ENCODE measurements at places on chromosomes 13 and 19. TPM values are rescaled to one million over a fixed set of nuclear protein-coding genes. Genes with fewer than 3 reads are reported as not detected.

Gene FFAR3
- not detected for total RNA-seq

Gene PROZ
- total RNA-seq: not detected

Gene PCP2
- total RNA-seq: not detected

Gene BEST2
- total RNA-seq: not detected

Gene CCNA1
- total RNA-seq: 10.7 TPM

Gene IL27RA
- 14.0 TPM for total RNA-seq

Gene CERS1
- total RNA-seq: 5.3 TPM

Gene COL4A2
- 218 TPM for total RNA-seq

Gene HCST
- total RNA-seq: 0.69 TPM

Gene VSTM1
- not detected for total RNA-seq

Gene FOXO1
- total RNA-seq: 2.3 TPM

Gene TPGS1
- 44.3 TPM for total RNA-seq

Gene PROSER1
- total RNA-seq: 9.7 TPM

Gene ZNF439
- 0.14 TPM for total RNA-seq

Gene SELENOV
- total RNA-seq: not detected

Gene KLK11
- not detected for total RNA-seq

Gene PDX1
- total RNA-seq: not detected

Gene PSG1
- 1.5 TPM for total RNA-seq

Gene CLIP3
- 6.7 TPM for total RNA-seq

Gene CLDND2
- total RNA-seq: not detected

Gene MISP3
- 0.43 TPM for total RNA-seq

Gene KANK2
- total RNA-seq: 135 TPM

Gene HDGFL2
- 53.9 TPM for total RNA-seq

Gene KLK14
- not detected for total RNA-seq

Gene MEF2B
- total RNA-seq: not detected

Gene PDE4A
- 0.41 TPM for total RNA-seq

Gene ADGRE1
- 1.1 TPM for total RNA-seq

Gene JAK3
- total RNA-seq: 0.69 TPM

Gene ZNF571
- total RNA-seq: 6.2 TPM

Gene LGI4
- 0.43 TPM for total RNA-seq

Gene COG6
- total RNA-seq: 14.1 TPM

Gene ZIC5
- total RNA-seq: 2.4 TPM

Gene HSH2D
- total RNA-seq: not detected

Gene IGFL3
- 0.53 TPM for total RNA-seq

Gene RFXAP
- 1.3 TPM for total RNA-seq

Gene TTC9B
- total RNA-seq: 0.29 TPM

Gene FGF22
- total RNA-seq: not detected

Gene MEIS3
- total RNA-seq: 31.9 TPM

Gene ZNF99
- not detected for total RNA-seq

Gene CYP4F3
- total RNA-seq: 3.3 TPM

Gene DCUN1D2
- 18.6 TPM for total RNA-seq
